ENCODE measurements at places on chromosomes 12 and 14.

DNA sequence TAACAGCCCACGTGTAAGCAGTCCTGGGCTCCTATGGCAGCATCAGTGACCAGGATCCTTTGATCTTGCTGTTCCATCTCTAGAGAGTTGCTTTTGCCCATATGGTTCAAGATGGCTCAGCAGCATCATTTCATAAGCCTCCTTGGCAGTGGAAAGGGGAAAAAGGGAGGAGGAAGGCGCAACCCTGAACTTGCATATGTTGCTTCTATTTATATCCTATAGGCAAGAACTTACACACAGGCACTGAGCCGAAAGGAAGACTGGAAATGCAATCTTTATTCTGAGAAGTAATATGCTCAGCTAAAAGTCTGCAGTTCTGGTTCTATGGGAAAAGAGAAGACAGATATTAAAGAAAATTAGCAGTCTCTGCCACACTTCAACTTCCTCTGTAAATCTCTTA lies 167.7 kb upstream of the PLXNC1 start:
- DNase-seq = no peak

DNA sequence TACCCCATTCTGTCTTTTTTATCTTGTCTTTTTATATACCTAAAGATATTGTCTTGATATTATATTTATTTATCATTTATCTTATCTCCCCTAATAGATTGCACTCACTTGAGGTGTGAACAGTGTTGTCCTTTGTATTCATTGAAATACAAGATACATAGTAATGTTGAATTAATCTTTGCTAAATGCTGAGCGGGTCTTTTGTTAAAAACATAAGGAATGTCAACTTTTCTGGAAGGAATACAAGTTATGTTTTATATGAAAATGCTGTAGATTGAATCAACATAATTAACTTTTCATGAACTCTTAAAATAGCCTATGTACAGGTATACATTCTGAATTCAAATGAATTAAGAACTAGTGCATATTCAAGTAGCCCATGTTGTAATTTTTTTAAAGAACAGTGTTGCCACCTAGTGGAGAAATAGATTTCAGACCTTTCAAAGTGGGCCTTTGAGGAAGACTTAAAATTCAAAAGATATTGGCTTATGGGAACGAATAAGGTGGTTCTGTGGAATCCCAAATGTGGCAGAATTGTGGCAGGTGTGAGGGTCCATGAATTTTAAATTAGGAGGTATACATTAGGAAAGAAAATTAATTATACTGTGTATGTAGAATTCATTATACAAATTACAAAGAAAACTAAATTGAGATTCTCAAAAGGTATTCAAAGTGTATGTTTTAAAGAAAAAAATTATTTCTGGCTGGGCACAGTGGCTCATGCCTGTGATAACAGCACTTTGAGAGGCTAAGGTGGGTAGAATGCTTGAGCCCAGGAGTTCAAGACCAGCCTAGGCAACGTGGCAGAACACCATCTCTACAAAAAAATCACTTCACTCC lies 19.1 kb downstream of the BBOF1 start:
- DNase-seq = peak; percentile 69

- no peak for DNase-seq
These were observed 97.9 kb upstream of the RESF1 start for GRCh38 chr12:31861360-31861759.

DNA sequence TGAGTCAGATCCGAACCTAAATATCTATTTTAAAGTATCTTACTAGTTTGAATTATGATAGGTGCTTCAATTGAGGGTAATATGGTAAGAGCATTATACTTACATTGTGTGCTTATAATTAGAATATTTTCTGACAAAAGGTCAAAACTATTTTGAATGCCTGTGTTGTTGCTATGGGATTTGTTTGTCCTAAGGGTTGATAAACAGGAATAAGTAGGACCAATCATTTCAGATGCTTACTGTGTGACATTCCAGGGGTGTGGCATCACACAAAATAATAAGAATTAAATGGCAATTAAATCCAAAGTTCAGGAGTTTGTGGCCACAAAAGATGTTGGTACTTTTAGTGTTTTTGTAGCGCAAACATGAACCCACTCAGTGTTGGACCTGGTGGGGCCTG lies 256.2 kb upstream of the DDHD1 start:
- no peak for DNase-seq

Measured in CD8-positive, alpha-beta T cell (primary cell).